Fibroblast of villous mesenchyme (primary cell): ENCODE measurements at places on chromosomes 5 and 9. TPM values are rescaled to one million over a fixed set of nuclear protein-coding genes. Genes with fewer than 3 reads are reported as not detected.

DNA sequence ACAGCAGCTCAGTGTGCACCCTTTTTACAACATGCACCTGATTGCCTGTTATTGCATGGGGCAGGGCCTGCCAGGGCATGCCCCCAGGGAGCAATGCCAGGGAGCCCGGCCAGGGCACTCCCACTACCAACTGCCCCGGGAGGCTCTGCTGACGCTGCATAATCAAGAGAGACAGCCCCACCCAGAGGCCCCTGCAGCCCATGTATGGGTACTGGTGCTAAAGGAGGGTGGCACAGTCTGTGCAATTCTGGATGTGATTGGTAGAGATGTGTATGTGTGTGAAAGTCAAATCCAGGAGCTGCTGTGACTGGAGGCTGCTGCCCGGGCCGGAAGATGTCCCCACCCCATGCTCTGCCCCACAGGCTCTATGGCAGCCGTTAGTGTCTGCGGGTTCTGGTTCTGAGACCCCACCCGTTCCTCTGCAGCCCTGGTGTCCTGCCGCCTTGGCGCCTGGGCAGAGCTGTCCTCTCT is 3.9 kb upstream of the NEURL1B start:
- no peak for DNase-seq

DNA sequence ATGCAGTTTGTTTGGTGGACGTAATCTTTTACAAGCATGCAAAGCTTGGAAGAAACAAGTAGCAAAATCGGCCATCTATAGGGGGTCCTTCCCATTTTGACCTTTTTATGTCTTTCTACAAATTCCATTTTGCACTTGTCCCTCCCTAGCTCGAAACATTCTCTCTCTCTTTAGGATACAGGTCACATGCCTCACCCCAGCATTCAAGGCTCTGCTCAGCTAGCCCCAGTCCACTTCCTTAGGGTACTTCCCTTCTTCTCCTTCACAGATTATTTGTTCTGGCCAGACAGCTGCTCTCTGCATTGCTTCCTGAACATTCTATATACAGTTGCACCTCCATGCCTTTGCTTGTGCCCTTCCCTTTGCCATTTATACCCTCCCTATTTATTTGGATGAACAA is 31.7 kb upstream of the TRIM14 start:
- DNase-seq, result no peak

DNA sequence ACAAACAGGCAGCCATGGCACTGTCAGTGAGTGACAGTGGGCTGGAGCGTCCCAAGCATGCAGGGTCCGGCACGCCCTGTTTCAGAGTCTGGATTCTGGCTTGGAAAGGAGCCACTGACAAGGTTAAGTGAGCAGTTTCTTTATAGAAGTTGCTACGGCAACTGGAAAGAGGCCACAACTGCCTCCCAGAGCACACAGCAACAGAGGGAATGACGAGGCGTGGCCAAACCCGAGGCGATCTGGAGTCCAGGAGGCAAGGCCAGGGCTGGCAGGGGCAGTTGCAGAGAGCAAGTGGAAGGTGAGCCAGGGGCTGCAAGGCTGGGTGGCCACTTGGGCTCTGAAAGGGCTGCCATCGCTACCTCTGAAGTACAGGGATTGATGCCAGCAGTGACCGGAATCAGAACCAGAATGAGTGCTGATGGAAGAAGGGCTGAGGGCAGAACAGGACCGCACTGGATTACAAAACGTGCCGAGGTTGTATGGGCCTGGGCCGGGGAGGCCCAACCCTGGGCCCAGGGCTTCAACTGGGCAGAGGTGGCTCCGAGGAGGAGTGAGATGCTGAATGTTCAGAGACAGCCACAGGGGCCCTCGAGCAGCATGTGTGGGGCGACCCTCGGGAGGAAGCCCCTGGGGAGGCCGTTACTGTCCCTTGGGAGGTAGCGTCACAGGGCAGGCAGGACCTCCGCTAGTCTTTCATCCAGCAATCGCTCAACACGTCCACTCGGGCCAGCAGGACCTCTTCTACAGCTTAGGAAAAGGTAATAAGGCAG is 4.6 kb downstream of the MRPL41 start:
- peak; percentile 50 for DNase-seq

DNA sequence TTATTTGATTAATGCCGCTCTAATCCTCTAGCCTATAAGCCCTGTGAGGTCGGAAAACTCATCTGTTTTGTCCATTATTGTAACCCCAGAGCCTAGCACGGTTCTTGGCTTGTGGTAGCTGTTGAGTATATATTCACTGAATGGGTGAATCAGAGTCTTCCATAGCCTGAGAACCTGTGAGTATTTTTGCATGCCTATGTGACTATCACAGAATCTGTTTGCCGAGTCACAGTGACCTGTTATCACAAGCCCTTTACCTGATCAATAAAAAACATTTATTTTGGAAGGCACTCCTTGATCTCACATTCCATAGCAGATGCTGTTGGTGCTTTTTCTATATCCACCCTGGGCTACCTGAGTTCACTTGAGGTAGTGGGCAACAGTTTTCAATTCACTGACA is 125.0 kb upstream of the STC2 start:
- DNase-seq, result no peak

- peak; percentile 90 for DNase-seq
Measured at GRCh38 chr9:120402741-120403542, 177.0 kb downstream of the CDK5RAP2 start.

DNA sequence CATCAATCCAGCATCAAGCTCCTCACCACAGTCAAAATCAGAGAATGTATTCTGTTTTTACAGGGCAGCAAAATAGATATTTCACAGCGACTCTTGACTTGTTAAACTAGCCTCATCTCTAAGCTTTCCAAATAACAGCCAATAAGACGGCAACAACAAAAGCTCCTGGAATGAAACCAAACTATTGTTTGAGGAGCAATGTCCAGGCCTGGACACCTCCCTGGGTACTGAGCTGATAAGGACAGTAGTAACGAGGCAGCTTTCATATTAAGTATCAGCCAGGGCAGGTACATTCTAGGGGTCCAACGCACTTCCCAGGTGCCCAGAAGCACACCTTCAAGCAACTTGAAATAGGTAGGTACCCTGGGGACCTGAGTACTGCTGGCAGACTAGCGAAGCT is 260.3 kb downstream of the ENC1 start:
- no peak for DNase-seq

- DNase-seq, result no peak
Measured at GRCh38 chr5:128876569-128877382, 88.5 kb upstream of the SLC27A6 start.

DNA sequence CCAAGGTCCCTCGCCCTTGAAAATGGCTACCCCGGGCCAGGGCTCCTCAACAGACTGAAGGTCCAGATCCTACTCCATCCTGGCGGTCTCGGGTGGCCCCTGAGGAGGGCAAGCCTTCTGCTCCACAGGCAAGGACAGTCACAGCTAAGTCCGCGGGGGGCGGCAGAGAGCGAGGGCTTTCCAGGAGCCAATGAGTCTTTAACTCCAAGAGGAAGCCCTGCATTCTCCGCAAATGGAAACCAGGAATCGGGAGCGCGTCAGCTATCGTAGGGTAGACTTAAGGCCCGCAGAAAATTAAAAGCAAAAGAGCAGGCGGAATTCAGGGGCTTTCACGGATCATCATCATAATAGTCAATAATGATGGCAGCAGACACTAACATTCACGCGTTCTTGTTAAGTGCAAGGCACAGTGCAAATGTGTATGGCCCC is 87.8 kb upstream of the TNFAIP8 start:
- DNase-seq, result peak; percentile 94

The CYLC2 gene
- total RNA-seq, result not detected in 2 replicates

The FOXD4L4 gene
- total RNA-seq, result under 0.01 TPM in 1 of 2 replicates, not detected in the other

The F2RL2 gene
- 29.8 and 43.2 TPM in 2 replicates for total RNA-seq

GRCh38 chr9:108108852-108109448 is 619.4 kb upstream of the KLF4 start:
- no peak for DNase-seq

The WNK2 gene
- total RNA-seq, result not detected in 2 replicates

GRCh38 chr9:36928670-36929349 is 105.3 kb downstream of the PAX5 start:
- DNase-seq, result peak; percentile 56

GRCh38 chr5:6766604-6767093 is 53.4 kb downstream of the TENT4A start:
- peak; percentile 54 for DNase-seq
